Naive thymus-derived CD4-positive, alpha-beta T cell (primary cell): ENCODE measurements at places on chromosomes 2 and 18. TPM values are rescaled to one million over a fixed set of nuclear protein-coding genes. Genes with fewer than 3 reads are reported as not detected.

The GPC1 gene
- 1.3 TPM for total RNA-seq

The ABCA12 gene
- not detected for total RNA-seq

The HOXD12 gene
- not detected for total RNA-seq

The ZNF385B gene
- not detected for total RNA-seq

The IL36A gene
- total RNA-seq: 0.33 and 0.44 TPM in 2 replicates

The ECEL1 gene
- total RNA-seq: not detected

The SPIRE1 gene
- total RNA-seq: 0.97 TPM

The EMILIN1 gene
- total RNA-seq: 1.4 and 1.5 TPM in 2 replicates

The CYP26B1 gene
- not detected in 2 replicates for total RNA-seq

The UGT1A1 gene
- not detected in 2 replicates for total RNA-seq

The RAB31 gene
- total RNA-seq: 2.3 TPM

The CCDC121 gene
- 2.4 TPM for total RNA-seq

The SERPINB4 gene
- total RNA-seq: not detected

The PRKAG3 gene
- total RNA-seq: not detected

The KATNAL2 gene
- 2.8 TPM for total RNA-seq

The PSMA8 gene
- 0.48 and 0.56 TPM in 2 replicates for total RNA-seq

The COL4A3 gene
- total RNA-seq: not detected

The ACVR1C gene
- 8.9 TPM for total RNA-seq

The TLX2 gene
- total RNA-seq: 0.34 and 0.61 TPM in 2 replicates

The LDAH gene
- total RNA-seq: 25.2 TPM

The IL36RN gene
- not detected for total RNA-seq

The UGT1A5 gene
- not detected for total RNA-seq

The KCMF1 gene
- total RNA-seq: 79.8 and 81.3 TPM in 2 replicates

The CARF gene
- 31.2 TPM for total RNA-seq

The ALMS1 gene
- 37.3 TPM for total RNA-seq

The CABYR gene
- 0.65 and 1.2 TPM in 2 replicates for total RNA-seq

The MROH2A gene
- total RNA-seq: not detected in 2 replicates

The FOXD4L1 gene
- not detected for total RNA-seq

The STARD7 gene
- total RNA-seq: 74.2 TPM

The APLF gene
- 2.9 and 3.4 TPM in 2 replicates for total RNA-seq

The KIF1A gene
- not detected for total RNA-seq

The PDE1A gene
- not detected in 2 replicates for total RNA-seq

The DYSF gene
- total RNA-seq: 0.32 TPM

The SERPINB3 gene
- not detected for total RNA-seq

The ALLC gene
- total RNA-seq: not detected

The CNTNAP5 gene
- total RNA-seq: not detected

The CFC1 gene
- total RNA-seq: not detected

The FOXI3 gene
- not detected for total RNA-seq

The SPEG gene
- total RNA-seq: 16.9 TPM

The NEU2 gene
- total RNA-seq: not detected

The ITGA4 gene
- total RNA-seq: 172 TPM

The PID1 gene
- total RNA-seq: 1.1 TPM

The DNAJC10 gene
- 56.1 TPM for total RNA-seq

The MYO5B gene
- total RNA-seq: not detected

The RBM43 gene
- 15.7 TPM for total RNA-seq

The CCDC93 gene
- 66.6 TPM for total RNA-seq

The FAM117B gene
- total RNA-seq: 46.5 TPM

The SFXN5 gene
- 12.0 TPM for total RNA-seq

The CRYBA2 gene
- total RNA-seq: not detected

The NT5C1B gene
- not detected for total RNA-seq

The EN1 gene
- total RNA-seq: not detected

The SAG gene
- not detected for total RNA-seq

The C2orf80 gene
- not detected for total RNA-seq

The MATN3 gene
- not detected for total RNA-seq

The KYNU gene
- total RNA-seq: 2.8 TPM

The GKN1 gene
- not detected in 2 replicates for total RNA-seq

The MYL12B gene
- 178 TPM for total RNA-seq

The GAREM1 gene
- not detected in 2 replicates for total RNA-seq

The BIN1 gene
- total RNA-seq: 109 TPM

The ARHGAP25 gene
- 133 TPM for total RNA-seq
